NCI-H187 treated with DMSO at 0.1 percent for 48 hours (cell line): ENCODE measurements at places on chromosomes 7 and 10.

GRCh38 chr10:100356067-100357017 is 9.3 kb downstream of the SCD start:
- no peak for DNase-seq

DNA sequence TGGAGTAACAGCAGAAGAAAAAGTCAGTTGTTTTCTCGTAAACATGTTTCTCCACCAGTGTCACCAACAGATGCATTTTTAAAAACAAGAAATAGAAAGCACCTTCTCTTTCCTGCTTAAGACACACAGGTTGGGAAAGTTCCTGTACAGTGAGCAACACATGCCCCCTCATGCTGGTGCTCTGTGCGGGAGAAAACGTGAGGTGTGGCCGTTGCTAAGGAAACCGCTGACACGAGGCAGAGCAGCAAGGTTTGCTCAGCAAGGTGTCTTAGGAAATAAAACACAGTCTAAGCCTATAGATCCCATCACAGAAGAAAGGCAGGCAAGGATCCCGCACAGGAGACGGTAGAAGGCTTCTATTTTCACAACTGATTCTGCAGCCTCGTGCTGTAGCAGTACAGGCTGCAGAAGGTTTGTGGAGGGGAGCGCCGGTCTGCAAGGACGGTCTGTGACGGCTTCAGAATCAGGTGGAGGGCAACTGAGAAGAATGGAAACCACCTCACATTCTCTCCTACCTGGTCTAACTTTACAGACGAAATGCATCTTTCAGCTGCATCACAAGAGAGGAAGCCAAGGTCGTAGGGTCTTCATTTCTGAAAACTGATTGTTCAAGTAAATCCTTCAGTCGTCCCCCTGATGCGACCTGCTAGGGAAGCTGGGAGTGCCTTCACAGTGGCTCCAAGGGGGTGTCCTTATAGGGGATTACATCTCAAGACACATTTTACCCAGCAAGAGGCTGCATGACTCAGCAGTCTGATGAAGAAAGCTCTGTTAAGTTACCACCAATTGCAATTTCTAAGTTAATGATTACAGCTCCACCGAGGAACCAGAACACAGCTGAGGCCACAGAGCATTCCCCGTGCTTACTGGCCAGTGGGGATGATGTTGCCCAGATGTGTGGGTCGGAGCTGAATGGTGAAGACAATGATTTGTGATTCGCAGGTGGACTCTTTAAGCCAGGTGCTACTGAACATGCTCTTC is 150.7 kb upstream of the KLF14 start:
- no peak for DNase-seq

- DNase-seq, result no peak
Observed at GRCh38 chr10:99693933-99694583, 34.7 kb downstream of the ENTPD7 start.

DNA sequence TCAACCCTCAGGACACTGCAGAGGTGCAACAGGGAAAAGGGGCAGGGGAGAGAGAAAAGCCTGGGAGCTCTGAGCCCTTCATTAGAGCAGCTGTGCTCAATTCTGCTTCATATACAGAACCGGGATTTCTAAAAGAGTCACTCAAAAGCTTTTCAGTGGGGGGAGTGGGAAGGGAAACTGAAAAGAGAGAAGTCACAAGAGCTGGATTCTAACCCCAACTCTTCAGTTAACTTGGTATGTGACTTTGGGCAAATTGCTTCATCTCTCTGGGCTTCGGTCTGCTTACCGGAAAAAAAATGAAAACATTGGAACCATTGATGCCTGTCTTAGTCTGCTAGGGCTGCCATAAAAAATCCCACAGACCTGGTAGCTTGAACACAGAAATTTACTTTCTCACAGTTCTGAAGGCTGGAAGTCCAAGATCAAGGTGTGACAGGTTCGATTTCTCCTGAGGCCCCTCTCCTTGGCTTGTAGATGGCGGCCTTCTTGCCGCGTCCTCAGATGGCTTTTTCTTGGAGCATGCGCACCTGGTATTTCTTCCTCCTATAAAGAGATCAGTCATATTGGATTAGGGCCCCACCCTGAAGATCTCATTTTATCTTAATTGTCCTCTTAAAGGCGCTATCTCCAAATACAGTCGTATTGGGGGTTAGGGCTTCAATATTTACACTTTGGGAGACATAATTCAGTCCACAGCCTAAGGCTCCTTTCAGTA is 118.3 kb upstream of the KMT2E start:
- DNase-seq, result no peak

DNA sequence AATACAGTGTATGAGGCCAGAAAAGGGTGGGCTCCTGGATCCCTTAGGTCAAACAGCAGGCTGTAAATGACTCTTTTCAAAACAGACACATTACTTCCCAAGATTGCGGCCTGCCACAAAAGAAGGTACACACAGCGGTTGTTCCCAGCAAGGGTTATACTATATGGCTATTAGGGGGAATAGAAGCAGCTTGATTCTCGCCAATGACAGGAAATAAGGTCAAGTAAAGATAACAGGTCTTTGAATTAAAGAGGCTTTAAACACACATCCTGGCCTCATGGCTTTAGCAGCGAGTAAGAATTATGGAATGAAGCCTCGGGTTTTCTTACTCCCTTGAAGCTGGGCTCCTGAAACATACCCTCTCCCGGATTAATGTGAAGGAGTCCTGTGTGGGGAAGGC is 58.3 kb downstream of the CYP26A1 start:
- DNase-seq, result no peak

DNA sequence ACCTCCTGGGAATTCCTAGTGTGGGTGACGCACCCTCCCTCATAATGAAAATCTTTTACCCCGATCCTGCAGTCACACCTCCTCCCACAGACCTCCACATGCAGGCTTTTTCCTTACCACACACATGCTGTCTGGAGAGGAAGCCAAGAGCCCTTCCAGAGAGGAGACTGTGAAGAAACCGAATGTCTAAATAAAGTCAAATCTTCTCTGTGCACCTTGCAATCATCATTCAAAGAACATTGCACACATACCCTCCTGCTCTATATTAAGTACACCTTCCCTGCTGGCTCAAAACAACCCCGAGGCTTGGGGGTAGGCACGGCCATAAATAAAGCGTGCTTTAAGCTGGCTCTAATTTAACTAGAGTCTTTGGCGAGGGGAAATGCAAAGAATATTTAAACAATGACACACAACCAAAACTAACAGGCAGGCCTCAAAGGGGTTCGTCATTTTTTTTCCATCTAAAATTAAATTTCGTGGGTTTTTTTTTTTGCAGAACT is 34.9 kb downstream of the CALML3 start:
- no peak for DNase-seq

DNA sequence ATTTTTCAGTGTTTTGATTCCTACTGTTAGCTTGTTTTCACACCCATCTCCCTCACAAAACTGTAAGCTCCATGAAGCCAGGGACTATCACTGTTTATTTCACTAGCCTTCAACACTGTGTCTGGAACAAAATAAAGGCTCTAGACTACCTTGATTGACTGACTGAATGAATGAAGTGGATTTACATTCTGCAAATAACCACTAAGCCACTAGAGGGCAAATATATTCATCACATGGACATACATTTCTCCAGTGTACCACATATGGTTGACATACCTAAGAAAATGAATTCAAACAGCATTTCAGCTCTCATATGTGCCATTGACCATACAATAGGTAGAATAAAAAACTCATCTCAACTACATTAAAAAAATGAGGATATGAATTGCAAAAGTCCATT is 185.9 kb downstream of the RAB11FIP2 start:
- no peak for DNase-seq

- no peak for DNase-seq
Observed at GRCh38 chr10:108208732-108209131, 1044.2 kb upstream of the SORCS1 start.

GRCh38 chr10:66505003-66505657 is 420.7 kb upstream of the LRRTM3 start:
- no peak for DNase-seq

DNA sequence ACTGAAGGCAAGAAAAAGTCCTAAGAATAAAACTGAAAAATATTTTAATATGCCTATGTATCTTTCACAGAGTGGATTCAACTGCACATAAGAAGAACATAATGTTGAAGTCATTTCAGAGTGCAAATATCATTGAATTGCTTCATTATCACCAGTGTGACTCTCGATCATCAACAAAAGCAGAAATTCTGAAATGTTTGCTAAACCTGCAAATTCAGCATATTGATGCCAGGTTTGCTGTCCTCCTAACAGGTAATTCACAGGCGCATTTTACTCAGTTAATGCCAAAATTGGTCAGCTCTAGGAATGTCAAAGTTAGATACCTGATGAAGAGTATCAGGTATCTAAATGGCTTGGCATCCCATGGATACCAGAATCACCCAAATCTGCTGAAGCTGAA is 52.0 kb downstream of the GDI2 start:
- no peak for DNase-seq

GRCh38 chr10:50554995-50555568 is 68.7 kb downstream of the SGMS1 start:
- no peak for DNase-seq

DNA sequence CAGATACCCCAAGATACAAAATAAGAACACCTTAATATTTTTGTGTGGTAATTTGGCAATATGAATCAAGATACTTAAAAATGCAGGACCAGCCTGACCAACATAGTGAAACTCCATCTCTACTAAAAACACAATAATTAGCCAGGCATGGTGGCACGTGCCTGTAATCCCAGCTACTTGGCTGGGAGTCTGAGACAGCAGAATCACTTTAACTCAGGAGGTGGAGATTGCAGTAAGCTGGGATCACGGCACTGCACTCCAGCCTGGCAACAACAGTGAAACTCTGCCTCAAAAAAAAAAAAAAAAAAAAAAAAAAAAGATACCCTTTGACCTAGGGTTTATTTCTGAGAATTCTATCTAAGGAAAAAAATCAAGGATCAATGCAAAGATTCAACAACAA is 450.7 kb downstream of the SORCS1 start:
- DNase-seq, result no peak

DNA sequence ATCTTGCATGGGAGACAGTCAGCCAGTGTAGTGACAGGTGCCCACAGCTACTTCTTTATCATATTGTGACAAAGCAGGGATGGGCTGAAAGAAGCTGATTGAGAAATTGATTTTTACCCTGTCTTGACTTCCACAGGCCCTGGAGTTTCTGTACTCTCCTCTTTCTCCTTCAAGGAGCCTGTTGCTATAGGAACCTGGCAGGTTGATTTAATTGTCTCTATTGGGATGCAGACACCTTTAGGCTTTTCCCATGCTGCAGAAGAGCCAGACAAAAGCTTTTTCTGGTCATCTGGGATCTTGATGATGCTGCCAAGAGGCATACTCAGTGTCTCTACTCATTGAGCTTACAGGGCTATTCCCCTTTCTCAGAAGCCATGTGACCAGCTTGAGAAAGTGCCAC is 754.8 kb downstream of the KCNMA1 start:
- no peak for DNase-seq

DNA sequence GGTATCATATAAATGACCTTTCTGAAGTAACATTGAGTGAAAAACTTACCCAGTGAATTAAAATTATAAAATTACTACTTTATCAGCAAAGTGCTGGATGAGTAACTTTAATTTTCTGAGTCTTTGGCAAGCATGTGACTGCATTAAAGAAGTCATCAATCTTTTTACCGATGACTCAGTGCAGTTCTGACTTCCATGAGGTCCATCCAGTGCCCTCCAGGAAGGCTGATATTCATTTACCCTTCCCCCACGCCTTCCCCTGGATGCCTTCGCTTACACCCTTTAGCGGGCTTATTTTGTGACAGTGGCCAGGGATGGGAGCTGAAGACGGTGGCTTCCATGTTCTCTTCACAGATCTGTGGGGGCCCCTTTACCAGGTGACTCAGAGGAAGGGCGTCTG is 572.9 kb upstream of the PFKP start:
- no peak for DNase-seq

- no peak for DNase-seq
Observed at GRCh38 chr10:3704565-3705325, 80.3 kb downstream of the KLF6 start.

DNA sequence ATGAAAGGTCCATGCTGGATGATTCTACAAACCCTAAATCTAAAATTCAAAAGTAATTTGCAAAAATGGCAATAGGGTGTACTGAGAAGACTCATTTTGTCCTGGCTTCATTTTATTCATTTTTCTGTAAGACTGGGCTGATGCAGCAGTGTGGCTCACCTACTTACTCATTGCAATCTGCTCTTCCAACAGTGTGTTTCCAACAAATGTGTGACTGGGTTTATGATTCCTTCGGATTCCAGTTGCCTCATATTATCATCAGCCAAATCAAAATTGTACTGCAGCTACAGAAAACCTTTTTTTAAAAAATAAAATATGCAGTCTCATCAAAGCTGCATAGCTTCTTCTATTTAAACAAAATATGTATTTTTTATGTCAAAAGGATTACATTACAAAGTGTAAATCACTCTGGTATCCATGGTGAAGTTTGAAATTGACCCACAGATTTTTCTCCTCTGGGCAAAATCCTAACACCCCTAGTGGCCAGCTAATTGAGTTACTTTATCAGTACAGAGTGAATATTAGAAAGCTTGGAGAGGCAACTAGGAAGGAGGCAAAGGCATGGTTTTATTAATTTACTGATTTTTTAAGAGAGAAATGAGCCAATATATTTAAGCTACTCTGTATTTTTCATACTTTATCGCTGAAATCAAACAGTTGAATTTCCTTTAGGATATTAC is 390.3 kb downstream of the MAGI2 start:
- DNase-seq, result no peak

DNA sequence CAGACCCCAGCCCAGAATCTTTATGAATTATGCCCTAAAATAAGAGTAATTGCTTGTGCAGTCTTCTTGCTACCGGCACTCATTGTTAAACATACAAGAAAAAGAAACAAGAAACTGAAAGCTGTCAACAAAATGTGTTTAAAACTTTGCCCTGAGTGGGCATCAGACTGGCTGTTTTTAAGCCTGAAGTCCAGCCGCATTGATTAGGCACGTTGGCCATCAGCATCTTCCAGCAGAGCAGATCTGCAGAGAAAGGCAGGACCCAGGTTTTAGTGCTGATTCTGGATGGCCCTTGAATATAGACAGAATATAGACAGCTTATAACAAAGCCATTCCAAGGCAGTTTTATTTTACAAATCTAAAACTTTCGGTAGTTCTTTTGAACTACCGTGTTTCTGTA is 102.8 kb downstream of the POLL start:
- no peak for DNase-seq

DNA sequence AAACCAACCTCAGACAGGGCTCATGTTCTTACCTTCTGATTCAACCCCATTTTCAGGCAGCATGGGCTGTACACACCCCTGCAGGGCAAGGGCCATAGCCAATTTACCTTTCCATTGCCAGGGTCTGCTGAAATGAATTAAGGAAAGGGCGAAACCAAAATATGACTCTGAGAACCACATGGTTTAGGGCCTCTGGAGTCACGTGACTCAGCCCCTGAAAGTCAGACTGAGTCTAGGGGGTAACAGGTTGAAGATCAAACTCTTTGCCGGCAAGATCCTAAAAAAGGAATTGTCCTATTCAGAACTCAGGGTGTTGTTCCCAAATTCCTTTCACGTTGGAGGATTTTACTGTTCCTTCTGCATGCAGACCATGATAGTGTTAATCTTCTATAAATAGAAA is 118.9 kb downstream of the RAB11FIP2 start:
- no peak for DNase-seq

GRCh38 chr10:17202999-17203398 is 1.5 kb upstream of the TRDMT1 start:
- DNase-seq, result no peak
